ENCODE measurements at places on chromosomes 7 and 10.

GRCh38 chr7:137898839-137899721, 52.3 kb upstream of the DGKI start:
- peak; percentile 65 for DNase-seq

- DNase-seq: no peak
Measured at GRCh38 chr7:86644282-86645224, 844 bp downstream of the GRM3 start.

DNA sequence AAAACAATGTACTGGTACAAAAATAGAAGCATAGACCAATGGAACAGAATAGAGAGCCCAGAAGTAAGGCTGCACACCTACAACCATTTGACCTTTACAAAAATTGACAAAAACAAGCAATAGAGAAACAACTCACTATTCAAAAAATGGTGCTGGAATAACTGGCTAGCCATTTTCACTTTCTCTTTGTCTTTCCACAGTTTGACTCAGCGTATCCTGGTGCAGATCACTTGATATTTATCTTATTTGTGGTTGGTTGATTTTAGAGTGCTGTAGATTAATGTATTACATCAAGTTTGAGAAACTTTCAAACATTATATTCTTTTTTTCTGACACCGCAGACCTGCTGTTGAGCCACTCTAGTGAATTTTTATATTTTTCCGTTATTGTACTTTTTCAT, 381.4 kb downstream of the DGKB start:
- no peak for DNase-seq

DNA sequence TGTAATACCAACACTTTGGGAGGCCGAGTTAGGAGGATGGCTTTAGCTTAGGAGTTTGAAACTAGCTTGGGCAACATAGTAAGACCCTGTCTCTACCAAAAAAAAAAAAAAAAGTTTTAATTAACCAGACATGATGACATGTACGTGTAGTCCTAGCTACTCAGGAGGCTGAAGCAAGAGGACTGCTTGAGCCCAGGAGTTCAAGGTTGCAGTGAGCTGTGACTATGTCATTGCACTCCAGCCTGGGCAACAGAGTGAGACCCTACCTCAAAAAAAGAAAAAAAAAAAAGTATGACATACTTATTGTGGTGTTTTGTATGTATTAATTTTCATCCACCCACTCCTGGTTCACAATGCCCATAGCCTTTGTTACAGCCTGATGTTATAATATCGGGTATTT, 69.7 kb downstream of the GSAP start:
- no peak for DNase-seq

DNA sequence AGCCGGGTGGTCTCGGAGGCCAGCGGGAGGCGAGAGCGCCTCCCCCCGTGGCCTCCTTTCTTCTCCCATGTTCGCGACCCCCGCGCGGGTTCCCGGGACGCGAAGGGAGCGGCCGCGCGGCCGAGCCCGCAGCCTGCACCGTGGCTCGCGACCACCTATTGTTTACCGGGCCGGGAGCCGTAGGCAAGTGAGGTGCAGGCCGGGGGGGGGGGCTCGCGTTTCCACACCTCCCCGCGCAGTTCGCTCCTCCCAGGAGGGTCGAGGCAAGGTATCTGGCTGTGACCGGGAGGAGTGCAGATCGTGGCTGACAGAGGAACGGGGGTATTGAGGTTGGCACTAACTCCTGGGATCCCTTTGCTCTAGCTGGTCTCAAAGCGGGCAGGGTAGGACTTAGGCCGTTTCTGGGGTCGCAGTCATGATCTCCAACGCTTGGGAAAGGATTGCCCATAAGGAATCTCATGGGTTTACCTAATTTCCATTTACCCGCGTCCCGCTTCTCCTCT, 734 bp downstream of the PTPN12 start:
- DNase-seq: peak; percentile 79

DNA sequence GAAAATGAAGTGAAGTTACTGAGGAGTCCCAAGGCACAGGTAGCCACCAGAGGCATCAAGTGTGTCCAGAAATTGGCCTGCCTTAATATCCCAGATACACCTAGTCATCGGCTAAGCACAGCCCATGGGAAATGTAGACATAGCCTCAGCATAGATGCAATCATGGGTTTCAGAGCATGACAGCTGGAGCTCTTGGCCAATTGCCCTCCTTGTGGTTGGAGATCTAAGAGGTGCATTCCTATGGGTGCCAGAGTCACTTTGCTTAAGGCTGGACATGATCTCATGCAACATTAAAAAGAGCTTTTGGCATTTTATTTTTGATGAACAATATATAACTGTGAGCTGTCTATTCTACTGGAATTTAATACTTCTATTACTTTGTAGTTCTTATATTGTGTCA, 758.0 kb upstream of the LRRTM3 start:
- DNase-seq: peak; percentile 31

GRCh38 chr10:80612261-80612660, 74.6 kb downstream of the SH2D4B start:
- no peak for DNase-seq

GRCh38 chr10:63547628-63548360, 26.6 kb downstream of the REEP3 start:
- no peak for DNase-seq

GRCh38 chr10:1205450-1206030, 149.4 kb downstream of the WDR37 start:
- DNase-seq: no peak
